ENCODE measurements at places on chromosomes 6 and 20. TPM values are rescaled to one million over a fixed set of nuclear protein-coding genes. Genes with fewer than 3 reads are reported as not detected.

GRCh38 chr6:33417128-33417902 is 592 bp downstream of the CUTA start:
- DNase-seq, result no peak

GRCh38 chr20:39876976-39877635 is 811.9 kb downstream of the MAFB start:
- no peak for DNase-seq

- no peak for DNase-seq
Measured at GRCh38 chr6:153898360-153899059, 140.5 kb upstream of the OPRM1 start.

The EFCAB8 gene
- polyA plus RNA-seq, result 0.15 TPM

DNA sequence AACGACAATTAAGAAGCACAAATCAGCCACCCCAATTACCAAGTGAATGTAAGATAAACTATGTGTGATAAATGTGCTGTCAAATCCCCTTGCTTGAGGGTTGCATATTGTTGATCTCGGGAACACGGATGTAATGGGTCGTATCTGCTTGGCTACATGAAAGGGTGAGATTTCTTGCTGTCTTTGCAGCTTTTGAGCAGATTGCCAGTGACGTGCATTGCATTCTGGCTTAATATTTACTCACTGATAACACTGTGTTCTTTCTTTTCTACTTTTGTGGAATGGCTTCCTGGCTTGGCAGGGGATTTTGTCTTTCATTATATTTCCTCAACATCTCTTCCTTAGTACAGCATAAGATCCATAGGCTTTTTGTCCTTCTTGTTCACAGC is 10.5 kb upstream of the FAM210B start:
- no peak for DNase-seq

The CST2 gene
- polyA plus RNA-seq, result not detected

DNA sequence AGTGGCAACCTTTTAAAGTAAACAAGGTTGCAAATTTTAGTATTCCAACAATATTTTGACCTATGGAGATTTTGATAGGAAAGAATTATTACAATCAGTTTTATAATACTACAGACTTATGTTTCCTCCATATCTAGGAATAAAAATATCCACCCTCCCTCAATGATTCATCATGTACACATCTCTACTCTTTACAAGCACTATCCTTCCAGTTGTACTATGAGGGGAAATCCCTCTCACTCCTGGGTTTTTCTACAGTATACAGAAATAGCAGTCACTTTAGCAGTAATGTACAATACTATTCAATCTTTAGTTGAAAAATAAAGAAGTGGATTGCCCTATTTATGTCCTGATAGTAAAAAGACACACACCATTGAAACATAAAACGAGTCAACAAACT is 46.3 kb upstream of the SCML4 start:
- DNase-seq, result no peak

The PSORS1C1 gene
- polyA plus RNA-seq, result 0.85 TPM

DNA sequence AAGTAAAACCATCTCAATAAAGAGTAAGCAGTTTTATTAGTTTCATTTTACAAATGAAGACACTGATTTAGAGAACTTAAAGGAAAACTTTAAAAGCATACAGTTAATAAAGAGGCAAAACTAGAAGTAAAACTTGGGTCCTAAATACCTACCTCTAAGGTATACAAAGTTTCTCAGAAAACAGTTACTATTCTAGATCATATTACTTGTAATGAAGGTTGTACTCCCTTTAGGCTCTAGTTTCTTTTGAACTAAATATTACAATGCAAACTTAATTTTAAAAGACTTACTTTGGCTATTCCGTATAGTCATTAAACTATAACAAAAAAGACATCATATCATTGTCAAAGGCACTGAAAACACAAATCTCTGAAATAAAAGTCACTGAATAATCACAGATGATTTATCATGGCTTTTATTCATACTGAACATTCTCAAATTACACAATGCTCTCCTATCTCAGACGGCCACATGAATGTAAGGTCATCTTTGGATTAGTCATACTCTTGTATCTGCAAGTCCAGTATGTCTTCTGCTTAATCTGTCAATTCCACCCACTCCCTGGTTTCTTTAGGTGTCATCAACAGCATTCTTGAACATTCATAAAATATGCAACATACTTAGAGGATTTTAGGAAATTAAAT is 361.6 kb upstream of the RUNX2 start:
- no peak for DNase-seq

DNA sequence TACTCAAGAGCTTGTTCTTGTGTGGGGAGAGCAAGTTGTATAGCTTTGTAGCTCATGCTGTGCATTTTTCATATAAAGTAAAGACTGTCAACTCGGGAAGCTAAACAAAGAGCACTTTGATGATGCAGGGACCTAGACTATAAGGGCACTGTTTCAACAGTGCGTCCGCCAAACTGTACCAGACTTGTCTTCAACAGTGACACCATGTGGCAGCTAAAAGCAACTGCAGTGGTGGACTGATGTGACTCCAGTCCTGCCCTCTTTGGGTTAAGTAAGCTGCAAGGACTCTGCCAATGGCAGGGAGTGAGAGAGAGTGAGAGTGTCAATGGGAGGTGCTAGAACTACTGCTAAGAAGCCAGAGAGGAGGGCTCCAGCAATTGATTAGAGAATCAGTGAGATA is 48.1 kb upstream of the MC3R start:
- no peak for DNase-seq

GRCh38 chr20:4953881-4954280 is 47.4 kb downstream of the SLC23A2 start:
- no peak for DNase-seq

GRCh38 chr6:38169977-38170526 is 350.5 kb downstream of the ZFAND3 start:
- no peak for DNase-seq

- no peak for DNase-seq
Measured at GRCh38 chr6:87623248-87623647, 33.3 kb downstream of the ORC3 start.

DNA sequence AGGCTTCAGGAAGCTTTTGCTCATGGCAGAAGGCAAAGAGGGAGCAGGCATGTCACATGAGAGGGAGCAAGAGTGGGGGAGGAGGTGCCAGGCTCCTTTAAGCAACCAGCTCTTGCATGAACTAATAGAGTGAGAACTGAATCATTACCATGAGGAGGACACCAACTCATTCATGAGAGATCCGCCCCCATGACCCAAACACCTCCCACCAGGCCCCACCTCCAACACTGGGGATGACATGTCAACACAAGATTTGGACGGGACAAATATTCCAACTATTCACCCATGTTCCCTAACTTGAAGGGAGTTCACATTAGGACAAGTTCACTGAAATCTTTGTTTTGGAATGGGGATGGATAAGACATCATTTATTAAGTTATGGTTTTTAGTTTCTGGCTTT is 155.2 kb upstream of the ESR1 start:
- DNase-seq, result no peak

Measured in hindlimb muscle (tissue), 1 donor.